Activated naive CD8-positive, alpha-beta T cell treated with anti-CD3 and anti-CD28 coated beads for 36 hours (primary cell): ENCODE measurements at places on chromosomes 3 and 15. TPM values are rescaled to one million over a fixed set of nuclear protein-coding genes. Genes with fewer than 3 reads are reported as not detected.

GRCh38 chr3:129908417-129908816 is 14.9 kb upstream of the TMCC1 start:
- H3K4me1 ChIP-seq, result no peaks in the 10 kb centered on the region
- no peak overlapping the region for H3K4me3 ChIP-seq
- no peak overlapping the region for H3K27ac ChIP-seq
- peaks cover 29% of the 10 kb centered on the region for H3K36me3 ChIP-seq
- no peaks in the 10 kb centered on the region for H3K27me3 ChIP-seq

CHL1 gene
- not detected for total RNA-seq

ELL3 gene
- 2.4 TPM for total RNA-seq

CPN2 gene
- total RNA-seq, result not detected

- no peak for DNase-seq
- H3K4me1 ChIP-seq, result peaks cover 21% of the 10 kb centered on the region
- no peak overlapping the region for H3K27ac ChIP-seq
Measured at GRCh38 chr15:31552482-31553099, 226.0 kb downstream of the KLF13 start.

- DNase-seq, result no peak
- H3K27ac ChIP-seq, result no peak overlapping the region
- H3K4me1 ChIP-seq, result peaks cover 1% of the 10 kb centered on the region
Measured at GRCh38 chr3:156050918-156051317, 69.5 kb upstream of the KCNAB1 start.

LRRC2 gene
- total RNA-seq, result not detected

GRCh38 chr3:59573911-59574310 is 524.1 kb upstream of the CFAP20DC start:
- no peak overlapping the region for H3K4me3 ChIP-seq
- DNase-seq, result no peak
- H3K27ac ChIP-seq, result no peak overlapping the region
- peaks cover 4% of the 10 kb centered on the region for H3K27me3 ChIP-seq

C3orf70 gene
- 0.06 TPM for total RNA-seq

DNA sequence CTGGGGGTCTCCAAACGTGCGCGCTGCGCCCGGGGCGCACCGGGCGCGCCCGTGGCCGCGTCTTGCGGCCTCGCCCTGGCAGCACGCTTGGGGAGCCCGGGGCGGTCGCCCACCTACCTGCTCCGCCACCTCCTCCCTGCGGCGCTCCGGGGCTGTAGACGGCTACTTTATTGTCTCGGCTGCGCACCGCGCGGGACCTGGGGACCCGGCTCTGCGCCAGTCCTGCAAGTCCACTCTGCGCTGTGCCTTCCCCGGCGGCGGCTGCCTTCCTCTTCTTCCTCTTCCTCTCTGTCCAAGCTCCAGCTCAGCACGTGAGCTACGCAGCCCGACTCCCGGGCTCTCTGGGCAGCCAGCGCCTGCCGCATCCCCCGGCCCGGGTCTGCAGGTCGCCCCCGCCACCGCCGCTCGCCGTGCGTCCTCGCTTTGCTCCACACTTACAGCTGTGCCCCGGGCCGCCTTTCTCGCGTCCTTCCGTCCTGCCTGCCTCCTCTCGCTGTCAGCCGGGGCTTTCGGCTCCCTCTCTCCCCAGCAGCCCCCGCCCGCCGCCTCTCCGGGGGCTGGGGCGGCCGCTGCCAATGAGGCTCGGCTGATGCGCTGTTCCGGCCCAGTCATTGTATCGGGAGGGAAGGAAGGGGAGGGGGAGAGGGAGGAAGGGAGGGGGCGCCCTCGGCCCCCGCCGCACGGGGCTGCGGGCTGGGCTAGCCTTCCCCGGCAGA is 156.4 kb upstream of the FRMD4B start:
- DNase-seq, result no peak
- H3K36me3 ChIP-seq, result no peaks in the 10 kb centered on the region
- H3K27ac ChIP-seq, result no peak overlapping the region
- peaks cover 7% of the 10 kb centered on the region for H3K4me1 ChIP-seq
- H3K27me3 ChIP-seq, result peaks cover 53% of the 10 kb centered on the region

- no peaks in the 10 kb centered on the region for H3K27me3 ChIP-seq
- H3K4me1 ChIP-seq, result no peaks in the 10 kb centered on the region
- DNase-seq, result peak; percentile 44
- no peak overlapping the region for H3K27ac ChIP-seq
Measured at GRCh38 chr3:151146071-151146730, 56.8 kb downstream of the GPR171 start.

DNA sequence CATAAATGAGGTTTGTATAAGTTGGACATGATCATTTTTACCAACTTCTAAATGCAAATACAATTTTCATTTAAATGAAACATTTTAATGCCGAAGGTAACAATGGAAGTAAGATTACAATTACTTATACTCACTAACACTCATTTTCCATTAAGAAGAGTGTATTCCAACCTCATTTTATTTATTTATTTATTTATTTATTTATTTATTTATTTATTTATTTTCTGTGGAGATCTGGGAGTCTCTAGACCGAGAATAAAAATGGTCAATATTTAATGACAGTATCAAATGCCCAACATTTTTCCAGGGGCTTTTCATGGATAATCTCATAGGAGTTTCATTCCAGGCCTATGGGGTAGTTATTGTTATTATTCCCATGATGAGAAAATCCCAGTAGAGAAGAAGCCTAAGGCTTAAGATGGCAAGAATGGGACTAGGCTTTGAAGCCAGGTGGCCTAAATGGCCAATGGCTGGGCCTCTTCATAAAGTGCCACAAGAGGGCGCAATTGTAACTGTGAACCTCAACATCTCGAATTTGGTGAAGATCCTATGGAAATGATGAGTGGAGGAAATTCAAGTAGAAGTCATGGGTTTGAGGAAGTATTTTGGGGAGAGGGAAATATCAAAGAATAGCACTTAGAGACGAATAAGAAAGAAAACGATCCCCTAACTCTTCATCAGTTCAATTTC is 21.3 kb downstream of the VGLL3 start:
- no peaks in the 10 kb centered on the region for H3K4me1 ChIP-seq
- no peak overlapping the region for H3K27ac ChIP-seq
- H3K4me3 ChIP-seq, result no peak overlapping the region
- DNase-seq, result no peak
